ENCODE measurements at places on chromosomes 13 and 19. TPM values are rescaled to one million over a fixed set of nuclear protein-coding genes. Genes with fewer than 3 reads are reported as not detected.

Gene ZNF813
- total RNA-seq = 27.2 TPM

Gene GPR12
- not detected for total RNA-seq

Gene UBE2S
- total RNA-seq = 8.2 TPM

Gene TMPRSS9
- 0.54 TPM for total RNA-seq

Gene JAK3
- total RNA-seq = 32.2 TPM

Gene ZNF534
- not detected for total RNA-seq

Gene CATSPERD
- not detected for total RNA-seq

Gene C1QTNF9B
- total RNA-seq = not detected

- DNase-seq = no peak
Observed at GRCh38 chr13:30796631-30797601, 61.6 kb downstream of the ALOX5AP start.

- peak; percentile 52 for DNase-seq
Observed at GRCh38 chr19:7267792-7268704, 26.2 kb downstream of the INSR start.

DNA sequence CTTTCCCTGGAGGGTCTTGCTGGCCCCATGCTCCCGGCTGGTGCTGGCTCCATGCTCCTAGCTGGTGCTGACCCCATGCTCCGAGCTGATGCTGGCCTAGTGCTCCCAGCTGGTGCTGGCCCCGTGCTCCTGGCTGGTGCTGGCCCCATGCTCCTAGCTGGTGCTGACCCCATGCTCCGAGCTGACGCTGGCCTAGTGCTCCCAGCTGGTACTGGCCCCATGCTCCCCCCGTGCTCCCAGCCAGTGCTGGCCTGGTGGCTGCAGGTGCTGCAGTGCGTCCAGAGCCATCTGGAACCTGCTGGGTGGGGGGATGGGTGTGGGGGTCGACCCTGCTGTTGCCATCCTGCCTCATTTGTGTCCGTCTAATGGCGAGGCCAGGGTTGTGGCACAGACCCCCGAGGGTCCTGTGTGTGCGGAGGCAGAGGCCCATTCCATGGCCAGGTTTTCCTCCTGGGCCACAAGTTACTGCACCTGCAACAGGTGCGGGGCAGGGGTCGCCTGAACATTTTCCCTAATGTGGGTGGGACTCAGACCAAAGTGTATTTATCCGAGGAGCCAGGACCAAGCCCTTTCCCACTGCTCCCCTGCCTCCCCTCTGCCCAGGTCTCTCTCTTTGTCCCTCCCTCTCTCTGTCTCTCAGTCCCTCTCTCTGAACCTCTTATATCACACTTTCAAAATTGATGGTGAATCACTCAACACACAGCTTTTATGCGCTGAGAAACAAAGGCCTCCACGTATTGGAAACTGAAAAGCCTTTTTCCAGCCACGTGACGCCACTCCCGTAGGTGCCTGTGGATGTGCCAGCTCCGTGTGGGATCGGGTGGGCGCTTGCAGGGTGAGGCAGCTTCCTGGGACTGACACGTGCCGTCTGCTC is 45.1 kb downstream of the MCF2L start:
- no peak for DNase-seq

DNA sequence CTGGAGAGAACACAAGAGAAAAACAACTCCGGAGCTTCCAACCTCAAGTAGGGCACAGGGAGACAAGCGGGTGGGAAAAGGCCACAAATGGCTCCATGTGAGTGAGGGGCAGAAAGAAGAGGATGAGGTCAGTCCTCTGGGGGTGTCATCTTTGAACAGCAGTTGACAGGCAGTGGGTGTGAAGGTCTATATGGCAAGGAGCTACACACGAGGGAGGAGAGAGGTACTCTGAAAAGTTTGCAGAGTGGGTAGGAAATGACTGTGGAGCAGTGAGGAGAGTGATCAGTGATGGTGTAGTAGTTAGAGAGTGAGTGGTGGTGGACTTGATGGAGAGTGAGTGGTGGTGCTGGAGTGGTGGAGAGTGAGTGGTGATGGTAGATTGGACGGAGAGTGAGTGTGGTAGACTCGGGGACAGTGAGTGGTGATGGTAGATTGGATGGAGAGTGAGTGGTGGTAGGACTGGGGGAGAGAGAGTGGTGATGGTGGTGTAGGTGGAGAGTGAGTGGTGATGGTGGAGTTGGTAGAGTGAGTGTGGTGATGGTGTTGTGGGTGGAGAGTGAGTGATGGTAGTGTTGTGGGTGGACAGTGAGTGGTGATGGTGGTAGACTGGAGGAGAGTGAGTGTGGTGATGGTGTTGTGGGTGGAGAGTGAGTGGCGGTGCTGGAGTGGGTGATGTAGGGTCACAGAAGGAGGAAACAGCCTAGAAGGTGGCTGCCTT is 4.0 kb downstream of the TFDP1 start:
- no peak for DNase-seq

DNA sequence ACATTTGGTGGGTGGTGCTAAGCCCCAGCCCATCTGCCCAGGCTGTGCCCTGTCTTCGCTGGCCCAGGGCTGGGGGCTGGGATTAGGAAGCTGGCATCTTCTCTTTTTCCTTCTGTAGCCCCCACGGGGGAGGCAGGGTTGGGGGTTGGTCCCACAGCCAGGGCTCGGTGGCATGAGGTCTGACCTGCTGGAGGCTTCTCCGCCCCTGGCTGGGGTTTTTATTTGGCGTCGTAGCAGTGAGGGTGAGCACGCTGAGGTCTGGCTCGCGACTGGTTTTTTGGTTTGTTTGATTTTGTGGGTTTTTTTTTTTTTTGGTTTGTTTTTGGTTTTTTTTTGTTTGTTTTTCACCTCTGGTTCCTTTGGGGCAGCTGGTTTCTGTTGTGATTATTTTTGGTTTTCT is 14.7 kb downstream of the ZNF574 start:
- no peak for DNase-seq

GRCh38 chr13:113403255-113404104 is 39.5 kb upstream of the GRTP1 start:
- DNase-seq = peak; percentile 34

GRCh38 chr13:34000955-34001354 is 183.0 kb downstream of the RFC3 start:
- DNase-seq = no peak

DNA sequence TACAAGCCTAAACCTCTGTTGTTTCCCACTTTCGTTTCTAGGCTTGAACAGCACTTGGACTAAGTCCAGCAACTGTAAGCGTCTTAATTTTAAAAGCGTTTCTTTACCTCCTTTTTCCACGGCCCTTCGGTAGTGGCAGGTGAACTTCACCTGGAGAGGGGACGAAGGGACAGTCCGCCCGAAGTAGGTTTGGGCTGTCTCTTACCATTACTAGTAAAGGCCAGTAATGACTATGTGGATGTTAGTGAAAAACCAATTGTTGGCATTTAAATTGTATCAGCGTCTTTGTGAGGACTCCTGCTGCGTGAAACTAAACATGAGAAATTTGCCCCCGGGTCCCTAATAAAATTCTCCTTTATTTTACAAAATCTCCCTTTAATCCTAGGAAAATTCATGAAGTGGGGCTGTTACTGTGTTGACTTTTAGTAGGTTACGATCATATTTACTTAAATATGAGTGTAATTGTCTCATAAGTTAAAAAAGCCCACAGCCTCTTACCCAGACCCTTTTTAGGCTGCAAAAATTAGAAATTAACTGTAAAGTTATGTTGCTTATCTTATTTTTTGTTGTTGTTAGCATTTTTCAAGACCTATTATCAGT is 983 bp downstream of the ITM2B start:
- no peak for DNase-seq
